Left lobe of liver (tissue), 2 donors: ENCODE measurements at places on chromosomes 11 and 22. TPM values are rescaled to one million over a fixed set of nuclear protein-coding genes. Genes with fewer than 3 reads are reported as not detected.
A peak's percentile ranks its signal among the peaks of the same experiment; 100 is the strongest.

GRCh38 chr11:65777821-65778361 is 2.9 kb downstream of the AP5B1 start:
- DNase-seq = peak; percentile 69

DNA sequence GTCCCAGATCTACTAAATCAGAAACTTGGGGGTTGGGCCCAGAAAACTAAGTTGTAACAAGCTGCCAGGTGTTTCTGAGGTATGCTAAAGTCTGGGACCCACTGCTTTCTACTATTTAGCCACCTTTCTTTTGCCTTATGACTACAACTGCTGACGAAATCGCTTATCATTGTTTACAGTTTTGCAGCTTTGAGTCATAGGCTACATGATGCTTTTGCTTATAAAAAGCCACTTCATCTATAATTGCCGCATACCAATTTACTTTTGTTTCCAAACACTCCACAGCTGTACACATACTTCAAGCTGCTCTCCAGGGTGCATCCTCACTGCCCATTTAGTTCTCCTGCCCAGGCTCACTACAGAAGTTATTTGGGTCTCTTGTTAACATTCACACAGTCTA is 144.7 kb downstream of the ENTHD1 start:
- no peak for DNase-seq

MMP7 gene
- 1.5 TPM for total RNA-seq

- no peak for DNase-seq
Measured at GRCh38 chr11:17350455-17351171, 987 bp upstream of the NCR3LG1 start.

MPZL3 gene
- 5.8 TPM for total RNA-seq

SHISA8 gene
- total RNA-seq = not detected

SHANK3 gene
- total RNA-seq = 22.8 TPM

DNA sequence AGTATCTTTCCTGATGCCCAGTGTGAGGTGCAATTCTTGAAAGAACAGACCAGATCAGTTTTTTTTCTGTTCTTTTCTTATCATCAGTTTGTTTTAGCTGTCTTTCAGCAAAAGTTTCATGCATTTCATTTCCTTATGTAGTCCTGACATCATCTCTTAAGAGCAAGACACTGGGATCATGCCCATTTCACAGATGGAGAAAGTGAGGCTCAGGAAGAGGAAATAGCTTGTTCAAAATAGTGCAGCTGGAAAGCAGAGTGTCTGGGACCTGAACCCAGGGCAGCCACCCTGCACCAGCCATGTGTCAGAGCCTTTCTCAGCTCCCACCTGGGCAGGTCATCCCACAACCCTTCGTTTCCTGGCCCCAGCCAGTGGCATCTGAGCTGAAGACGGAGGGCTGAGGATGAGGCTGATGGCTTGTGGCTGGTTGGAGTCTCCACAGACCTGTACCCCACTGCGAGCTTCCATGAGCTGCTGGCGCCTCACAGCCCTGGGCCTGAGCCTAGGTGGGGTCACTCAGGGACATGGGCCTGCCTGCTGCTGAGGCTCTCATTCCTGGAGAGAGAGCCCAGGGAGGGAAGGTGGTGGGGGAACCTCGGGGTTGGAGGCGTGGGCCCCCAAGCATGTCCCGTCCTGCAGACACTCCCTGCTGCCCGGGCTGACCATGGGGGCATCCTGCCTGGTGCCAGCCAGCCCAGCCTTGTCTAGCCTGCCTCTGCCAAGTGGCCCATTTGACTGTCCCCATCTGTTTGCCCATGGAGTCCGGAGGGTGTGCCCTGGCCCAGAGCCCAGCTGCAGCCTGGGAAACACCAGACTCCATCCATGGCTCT is 61.8 kb downstream of the SMIM38 start:
- peak; percentile 43 for DNase-seq

OR8A1 gene
- not detected for total RNA-seq

GRCh38 chr11:74490941-74491340 is 2.6 kb downstream of the LIPT2 start:
- DNase-seq = no peak

DNA sequence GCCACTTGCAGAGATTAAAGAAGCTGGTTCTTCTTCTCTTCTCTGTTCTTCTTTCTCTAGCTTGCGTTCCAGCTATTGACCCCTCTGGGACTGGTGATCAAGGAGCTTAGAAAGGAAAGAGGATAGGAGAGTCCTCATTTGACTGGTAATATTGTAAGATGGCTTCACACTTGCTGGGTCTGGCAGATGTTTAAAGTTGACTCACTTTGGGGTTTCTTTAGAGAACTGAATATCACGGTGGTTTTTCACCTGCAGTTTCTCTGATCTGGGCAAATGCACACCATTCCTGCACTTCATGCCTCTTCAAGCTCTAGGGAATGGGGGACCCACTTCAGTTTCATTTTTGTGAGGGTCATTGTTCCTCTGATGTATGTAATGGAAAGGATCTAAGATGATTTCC is 41.8 kb upstream of the DEUP1 start:
- DNase-seq = no peak

DNA sequence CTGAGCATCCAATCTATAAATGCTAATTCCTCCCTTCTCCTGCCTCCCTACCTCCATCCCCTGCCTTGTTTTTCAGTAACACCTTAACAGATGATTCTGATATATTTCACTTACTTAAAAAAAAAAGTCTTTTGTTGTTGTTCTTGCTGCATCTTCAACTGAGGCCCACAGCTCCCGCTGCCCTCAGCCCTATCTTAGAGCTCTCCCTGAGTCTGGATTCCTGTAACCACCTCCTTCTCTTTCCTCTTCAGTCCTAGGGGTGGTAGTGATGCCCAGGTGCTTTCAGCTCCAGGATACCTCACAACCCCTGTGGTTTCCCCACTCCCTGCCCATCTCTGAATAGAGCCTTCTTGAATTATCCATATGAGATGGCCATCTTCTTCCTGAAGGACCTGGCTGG is 3.7 kb upstream of the KCNE3 start:
- no peak for DNase-seq
